ENCODE measurements at places on chromosomes 5 and 9.

DNA sequence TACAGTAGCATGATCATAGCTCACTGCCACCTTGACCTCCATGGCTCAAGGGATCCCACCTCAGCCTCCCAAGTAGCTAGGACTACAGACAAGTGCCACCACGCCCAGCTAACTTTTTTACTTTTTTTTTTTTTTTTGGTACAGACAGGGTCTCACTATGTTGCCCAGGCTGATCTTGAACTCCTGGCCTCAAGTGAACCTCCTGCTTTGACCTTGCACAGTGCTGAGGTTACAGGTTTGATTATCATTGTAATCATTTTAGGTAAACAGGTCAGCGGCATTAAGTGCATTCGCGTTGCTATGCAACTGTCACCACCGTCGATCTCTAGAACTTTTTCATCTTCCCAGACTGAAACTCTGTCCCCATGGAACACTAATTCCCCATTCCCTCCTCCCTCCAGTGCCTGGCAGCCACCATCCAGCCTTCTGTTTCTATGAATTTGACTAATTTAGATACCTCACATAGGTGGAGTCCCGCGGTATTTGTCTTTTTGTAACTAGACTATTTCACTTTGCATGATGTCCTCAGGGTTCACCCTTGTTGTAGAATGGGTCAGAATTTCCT is 5.8 kb upstream of the CARD19 start:
- no peak for DNase-seq

DNA sequence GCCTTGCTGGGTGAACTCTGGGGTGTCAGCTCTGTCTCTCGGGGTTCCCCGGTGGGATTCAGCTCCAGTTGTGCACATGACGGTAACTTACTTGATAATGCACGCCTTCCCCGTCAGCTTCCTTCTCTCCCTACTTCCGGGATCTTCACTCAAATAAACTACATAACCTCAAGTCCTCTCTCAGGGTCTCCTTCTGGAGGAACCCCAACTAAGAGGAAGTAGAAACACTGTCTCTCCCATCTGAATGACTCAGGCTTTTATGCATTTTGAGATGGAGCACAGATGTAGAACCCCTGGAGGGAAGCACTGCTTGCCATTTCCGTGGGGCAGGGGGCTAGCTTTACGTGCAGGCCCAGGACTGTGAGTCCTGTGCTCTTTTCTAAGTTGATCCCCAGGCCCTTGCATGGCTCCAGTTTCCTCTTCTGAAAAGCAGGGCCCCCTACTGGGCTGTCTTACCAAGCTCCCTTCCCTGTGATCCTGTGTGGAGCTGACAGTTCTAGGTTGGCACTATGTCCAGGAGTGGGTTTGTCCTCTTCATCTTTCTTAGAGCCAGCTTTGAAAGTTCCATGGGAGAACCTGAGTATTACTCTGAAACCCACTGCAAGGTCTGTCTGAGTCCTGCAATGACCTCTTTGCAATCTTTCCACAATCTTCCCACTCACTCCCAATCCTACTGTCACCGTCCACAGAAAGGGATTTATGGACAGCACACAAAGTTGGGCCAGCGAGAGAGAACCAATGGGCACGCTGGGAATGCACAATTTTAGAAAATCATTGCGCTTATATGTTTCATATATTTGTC is 17.7 kb downstream of the S1PR3 start:
- DNase-seq, result no peak

DNA sequence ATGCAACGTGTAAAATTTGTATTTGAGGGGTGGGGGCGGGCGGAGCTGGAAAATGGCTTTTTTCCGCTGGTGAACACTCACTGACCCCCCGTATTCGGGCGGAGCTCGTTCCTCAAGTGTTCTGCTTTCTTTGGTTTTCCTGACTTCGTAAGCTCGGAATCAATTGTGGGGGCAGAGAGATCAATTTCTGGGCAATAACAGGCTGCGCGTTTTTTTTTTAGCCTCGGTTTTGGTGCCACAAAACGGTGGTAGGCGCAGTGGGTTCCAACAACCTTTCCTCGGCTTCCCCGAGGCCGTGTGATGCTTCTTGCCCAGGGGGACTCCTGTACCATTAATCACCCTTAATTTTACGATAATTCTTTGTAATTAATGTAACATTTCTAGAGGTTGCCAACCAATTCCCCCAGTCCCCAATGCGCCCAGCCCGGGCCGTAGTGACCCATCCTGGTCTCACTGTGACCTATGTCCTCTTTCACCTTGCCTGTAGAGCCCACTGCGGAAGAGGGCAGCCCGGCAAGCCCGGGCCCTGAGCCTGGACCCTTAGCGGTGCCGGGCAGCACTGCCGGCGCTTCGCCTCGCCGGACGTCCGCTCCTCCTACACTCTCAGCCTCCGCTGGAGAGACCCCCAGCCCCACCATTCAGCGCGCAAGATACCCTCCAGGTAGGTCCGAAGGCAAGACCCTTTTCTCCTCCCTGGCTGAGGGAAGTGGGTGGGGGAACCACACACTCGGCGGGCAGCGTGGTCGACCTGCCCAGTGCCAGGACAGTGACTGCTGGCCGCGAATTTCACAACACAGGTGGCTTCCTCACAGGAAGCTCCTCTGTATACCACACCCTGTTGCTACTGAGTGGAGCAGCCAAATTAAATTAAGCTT is 3.7 kb downstream of the NR4A3 start:
- DNase-seq, result no peak

DNA sequence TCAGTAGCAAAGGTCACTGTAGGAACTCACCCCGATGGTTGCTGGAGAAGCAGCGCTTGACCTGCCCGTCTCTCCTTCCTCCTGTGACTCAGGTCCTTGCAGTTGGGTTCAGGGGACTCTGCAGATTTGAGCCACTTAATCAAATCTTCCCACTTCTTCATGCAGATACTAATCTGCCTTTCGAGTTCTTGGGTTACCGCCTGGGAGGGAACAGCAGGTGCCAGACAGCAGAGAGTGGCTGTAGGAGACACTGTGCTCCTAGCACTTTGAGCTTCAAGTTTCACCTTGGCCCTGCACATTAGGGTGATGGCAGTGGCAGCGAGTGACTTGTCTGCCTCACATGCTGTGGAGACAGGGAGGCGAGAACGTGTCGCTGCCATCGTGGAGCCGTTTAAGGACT is 478.3 kb downstream of the PSAT1 start:
- DNase-seq, result no peak

GRCh38 chr5:157772127-157772526 is 28.6 kb downstream of the LSM11 start:
- no peak for DNase-seq

GRCh38 chr9:106878081-106878837 is 15.3 kb downstream of the ZNF462 start:
- DNase-seq, result no peak

GRCh38 chr5:60594715-60595477 is 105.1 kb downstream of the DEPDC1B start:
- no peak for DNase-seq

DNA sequence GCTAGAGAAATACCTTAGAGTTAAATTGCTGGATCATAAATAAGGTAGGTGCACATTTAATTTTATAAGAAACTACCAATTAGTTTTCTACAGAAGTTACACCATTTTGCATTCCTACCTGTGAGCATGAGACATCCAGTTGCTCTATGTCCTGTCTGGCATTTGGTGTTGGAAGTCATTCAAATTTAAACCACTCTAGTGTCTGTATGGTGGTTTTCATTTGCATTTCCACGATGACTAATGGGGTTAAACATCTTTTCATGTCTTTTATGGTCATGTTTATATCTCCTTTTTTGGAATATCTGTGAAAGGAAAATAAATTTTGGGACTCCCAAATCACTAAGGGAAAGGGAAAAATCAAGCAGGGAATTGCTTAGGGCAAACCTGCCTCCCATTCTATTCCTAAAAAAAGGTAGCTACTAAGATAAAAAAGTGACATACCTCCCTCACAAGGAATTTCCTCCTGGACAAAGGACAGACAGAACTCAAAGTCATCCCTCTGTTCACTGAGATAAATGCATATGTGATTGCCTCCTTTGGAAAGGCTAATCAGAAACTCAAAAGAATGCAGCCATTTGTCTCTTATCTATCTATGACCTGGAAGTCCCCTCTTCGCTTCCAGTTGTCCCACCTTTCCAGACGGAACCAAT is 31.6 kb upstream of the ADCY2 start:
- no peak for DNase-seq

DNA sequence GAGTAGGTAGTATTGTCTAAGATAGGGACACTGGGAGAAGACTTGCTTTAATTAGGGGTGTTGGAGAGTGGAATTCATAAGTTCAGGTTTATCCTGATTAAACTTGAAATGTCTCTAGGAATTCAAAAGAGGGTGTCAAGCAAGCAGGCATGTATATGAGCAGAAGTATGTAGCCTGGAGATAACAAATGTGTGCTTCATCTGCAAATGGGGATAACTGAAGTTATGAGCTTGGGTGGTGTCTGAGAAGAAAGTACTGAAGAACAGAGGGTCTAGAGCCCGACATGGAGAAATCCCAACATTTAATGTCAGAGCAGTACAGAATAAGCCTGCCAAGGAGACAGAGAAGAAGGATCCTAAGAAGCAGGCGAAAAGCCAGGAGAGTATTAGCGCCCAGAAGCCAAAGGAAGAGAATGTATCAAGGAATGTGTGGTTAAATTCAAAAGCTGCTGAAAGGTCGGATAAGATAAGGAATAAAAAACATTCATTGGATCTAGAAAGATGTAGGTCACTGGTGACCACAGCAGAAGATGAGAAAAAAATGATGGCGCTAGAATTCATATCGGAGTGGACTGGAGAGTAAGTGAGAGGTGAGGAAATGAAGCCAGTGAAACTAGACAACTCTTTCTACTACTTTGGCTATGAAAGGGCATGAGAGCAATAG is 401.5 kb upstream of the PIK3R1 start:
- DNase-seq, result no peak

DNA sequence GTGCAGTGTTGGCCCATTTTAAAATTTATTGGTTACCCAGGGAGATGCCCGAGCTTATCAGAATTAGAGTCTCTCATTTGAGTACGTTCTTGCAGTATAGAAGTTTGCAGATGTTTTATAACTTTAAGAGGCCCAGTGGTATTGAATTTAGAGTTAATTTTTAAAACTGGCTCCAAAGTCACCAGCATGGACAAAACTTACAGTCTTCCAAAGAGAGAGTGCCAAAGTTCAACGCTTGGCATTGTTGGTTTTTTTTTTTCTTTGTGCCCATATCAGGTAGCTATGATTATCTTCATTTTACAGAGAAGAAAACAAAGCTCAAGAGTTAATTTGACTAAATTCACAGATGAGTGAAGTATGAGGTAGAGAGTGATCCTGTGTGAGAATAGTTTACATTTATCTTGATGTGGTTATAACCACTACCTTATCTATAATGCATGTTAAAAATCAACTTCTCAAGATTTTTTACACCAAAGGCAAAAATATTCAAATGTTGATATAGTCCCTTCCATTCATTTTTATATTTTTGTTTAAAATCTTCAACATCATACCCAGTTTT is 273.7 kb upstream of the DMRT1 start:
- no peak for DNase-seq

- no peak for DNase-seq
These were observed 37.4 kb downstream of the CPEB4 start for GRCh38 chr5:173925449-173926071.

DNA sequence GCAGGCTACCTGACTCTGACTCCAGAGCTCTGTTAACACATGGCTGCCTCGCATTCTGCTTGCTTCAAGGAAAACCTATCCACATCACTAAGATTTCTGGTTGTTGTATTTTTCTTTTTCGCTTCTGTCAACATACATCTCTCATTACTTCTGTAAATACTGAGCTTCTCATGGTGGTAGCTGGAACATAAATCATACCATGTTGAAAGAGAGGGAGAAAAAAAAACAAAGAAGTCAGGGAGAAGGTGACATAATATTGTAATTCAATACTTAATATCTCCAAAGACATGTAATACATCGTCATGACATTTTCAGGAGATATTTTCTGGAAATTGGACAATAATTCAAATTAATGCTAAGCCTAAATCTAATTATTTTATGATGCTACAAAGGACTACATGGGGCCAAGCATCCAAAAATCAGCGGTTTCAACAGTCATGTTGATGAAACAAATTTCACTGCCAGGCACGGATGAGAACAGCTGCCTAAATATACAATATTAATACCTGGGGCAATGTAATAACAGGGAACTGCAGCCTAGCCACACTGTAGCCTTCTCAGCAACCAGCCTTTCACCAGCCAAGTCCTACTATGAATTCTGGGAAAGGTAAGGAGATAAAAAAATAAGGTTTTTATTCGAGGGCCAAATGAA is 332.0 kb downstream of the TRIM32 start:
- no peak for DNase-seq

DNA sequence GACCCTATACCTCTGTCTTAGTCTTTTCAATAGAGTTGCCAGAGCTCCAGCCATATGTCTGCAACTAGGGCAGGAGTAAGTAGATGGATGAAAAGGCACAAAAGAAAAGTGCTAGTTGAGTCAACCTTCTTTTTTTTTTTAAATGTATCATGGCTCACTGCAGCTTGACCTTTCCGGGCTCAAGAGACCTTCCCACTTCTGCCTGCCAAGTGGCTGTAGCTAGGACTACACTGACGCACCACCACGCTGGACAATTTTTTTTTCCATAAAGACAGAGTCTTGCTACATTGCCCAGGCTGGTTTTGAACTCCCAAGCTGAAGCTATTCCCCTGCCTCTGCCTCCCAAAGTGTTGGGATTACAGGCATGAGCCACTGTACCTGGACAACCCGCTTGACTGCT is 27.3 kb downstream of the FOXE1 start:
- no peak for DNase-seq
